Effector memory CD4-positive, alpha-beta T cell (primary cell): ENCODE measurements at places on chromosomes 4 and X.

DNA sequence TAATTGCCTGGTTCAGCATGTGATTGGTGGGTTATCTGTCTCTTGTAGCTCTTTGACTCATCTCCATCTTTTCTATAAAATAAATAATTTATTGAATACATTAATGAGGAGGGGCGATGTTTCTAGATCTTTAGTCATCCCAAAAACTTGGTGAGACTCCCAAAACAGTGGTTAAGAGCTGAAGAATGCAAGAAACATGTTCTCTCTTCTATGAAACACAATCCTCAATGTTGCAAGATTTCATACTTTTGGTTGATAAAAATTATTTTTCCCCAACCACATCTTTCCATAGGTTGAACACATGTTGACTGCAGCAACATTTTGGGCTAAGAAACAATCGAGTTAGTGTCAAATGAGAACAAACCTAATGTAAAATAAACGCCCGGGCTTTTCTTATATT, 1.2 kb upstream of the TMEM47 start:
- DNase-seq: no peak

GRCh38 chrX:65745427-65745826, 78.0 kb downstream of the MSN start:
- DNase-seq: no peak

DNA sequence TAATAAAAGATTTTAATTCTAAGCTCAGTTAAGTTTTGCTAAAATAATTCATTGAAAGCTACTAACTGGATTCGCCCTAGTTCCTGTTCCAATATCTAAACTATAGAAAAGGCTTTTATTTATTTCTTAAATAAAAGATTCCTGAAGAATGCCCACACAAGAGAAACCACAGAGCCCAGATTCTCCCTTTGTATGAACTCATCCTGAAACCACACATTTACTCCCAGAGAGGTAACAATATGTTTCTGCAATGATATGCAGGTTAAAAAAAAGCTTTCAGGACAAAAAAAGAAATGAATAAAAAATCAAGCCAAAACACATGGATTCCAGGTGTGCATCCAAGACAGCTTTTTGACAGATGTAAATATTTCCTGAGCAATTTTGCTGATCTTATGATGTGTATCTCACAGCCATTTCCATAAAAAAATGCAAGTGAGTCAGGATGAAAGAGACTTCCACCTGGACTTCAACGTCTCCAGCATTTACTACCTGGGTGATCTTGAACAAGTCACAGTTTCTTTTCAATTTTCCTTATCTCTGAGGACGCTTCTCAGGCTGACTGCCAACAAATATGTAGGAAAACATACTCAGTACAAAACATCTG, 234.4 kb upstream of the FAT1 start:
- DNase-seq: no peak

GRCh38 chr4:153440475-153440874, 25.7 kb upstream of the TMEM131L start:
- no peak for DNase-seq

DNA sequence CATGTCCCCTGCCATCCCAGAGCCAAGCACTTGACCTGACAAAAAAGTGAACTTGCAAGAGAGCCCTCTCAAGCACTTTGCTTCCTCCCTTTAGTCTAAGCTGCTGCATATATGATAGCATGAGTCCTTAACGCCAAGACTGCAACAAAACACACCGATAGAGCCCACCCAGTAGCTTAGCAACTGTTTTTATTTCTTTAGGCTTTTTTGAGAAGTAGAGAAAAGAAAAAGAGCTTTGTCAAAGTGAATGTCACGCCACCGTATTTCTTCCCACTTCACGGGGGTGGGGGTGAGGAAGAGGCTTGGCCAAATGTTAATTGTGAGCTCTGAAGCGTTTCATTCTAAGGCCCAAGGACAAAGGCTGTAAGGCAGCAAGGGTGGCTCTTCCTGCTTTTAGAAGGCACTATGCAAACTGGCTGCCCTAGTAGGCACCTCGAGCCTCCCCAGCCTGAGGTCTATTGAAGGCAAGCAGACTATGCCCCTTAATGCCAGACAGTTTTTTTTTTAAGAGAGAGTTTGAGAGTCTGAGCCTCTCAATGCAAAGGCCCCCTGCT, 138.6 kb downstream of the HS6ST2 start:
- DNase-seq: no peak

- DNase-seq: no peak
These were observed 200.5 kb downstream of the INPP4B start for GRCh38 chr4:142645475-142646108.

- DNase-seq: no peak
These were observed 256.4 kb upstream of the GRID2 start for GRCh38 chr4:92047209-92047875.

DNA sequence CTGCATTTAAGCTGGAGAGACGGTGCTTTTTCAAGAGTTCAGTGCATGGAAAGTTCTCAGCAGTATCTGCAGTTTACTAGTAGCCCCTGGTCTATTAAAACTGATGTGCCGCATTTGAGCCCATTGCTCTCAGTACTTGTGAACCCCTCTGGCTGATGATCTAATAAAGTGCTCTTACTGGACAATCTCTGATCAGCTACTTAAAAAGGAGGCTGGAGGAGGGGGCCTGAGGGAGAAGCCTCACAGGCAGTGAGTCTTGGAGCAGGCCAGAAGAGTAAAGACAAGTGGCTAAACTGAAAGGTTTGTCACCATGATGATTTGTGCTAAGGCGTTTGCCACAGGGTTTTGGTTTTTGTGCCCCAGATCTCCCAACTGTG, 138.5 kb downstream of the ARX start:
- DNase-seq: no peak

DNA sequence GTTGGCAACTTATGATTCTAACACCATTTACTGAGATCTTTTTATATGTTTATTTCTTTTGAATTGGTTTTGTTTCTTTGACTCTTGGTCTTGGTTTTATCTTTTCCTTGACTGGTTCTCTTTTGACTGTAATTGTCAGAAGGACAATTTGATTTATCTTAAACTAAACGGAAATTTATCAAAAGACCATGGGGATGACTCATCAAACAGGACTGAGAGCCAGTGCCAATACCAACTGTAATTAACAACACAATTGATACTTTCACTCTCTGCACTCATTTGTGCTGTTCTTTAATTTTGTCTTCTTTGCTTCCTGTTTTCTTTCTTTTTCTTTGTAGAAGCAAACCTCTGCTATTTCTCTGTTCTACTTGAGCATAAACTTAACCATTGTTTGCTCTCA, 776.8 kb downstream of the CCSER1 start:
- no peak for DNase-seq

DNA sequence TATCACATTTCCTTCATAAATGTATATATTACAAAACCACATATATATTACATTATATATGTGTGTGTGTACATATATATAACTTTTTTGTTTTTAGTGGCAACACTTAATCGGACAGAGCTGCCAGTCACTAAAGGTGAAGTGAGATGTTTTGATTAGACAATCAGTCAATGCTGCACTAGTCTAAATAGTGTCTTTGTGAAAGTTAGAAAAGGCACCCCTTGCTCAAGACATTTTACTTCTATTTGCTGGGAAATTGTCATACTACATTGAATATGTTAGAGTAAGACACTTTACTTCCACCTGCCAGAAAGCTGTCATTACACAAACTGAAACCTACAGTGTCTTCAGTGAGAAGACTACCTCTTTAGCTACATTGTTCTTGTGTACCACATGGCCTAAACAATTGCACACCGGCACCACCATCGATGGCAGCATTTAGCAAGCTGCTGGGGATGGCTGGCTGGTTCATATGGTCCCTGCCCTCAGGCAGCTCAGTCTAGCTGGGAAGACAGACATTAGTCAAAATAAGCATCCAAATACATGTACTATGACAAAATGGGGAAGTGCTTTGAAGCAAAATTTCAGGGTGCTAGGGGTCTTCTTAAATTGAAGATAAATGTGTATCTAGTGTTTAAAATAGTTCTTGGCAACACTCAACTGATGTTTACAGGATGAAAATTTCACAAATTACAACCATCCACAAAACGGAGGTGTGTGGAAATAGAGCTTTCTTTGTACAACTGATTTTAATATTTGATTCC, 148.1 kb upstream of the GATB start:
- no peak for DNase-seq

- no peak for DNase-seq
These were observed 66.1 kb upstream of the ENPP6 start for GRCh38 chr4:184283659-184284335.

- DNase-seq: no peak
These were observed 542 bp upstream of the KLF8 start for GRCh38 chrX:56231537-56232090.

GRCh38 chr4:87228262-87228860, 7.9 kb upstream of the KLHL8 start:
- DNase-seq: no peak

DNA sequence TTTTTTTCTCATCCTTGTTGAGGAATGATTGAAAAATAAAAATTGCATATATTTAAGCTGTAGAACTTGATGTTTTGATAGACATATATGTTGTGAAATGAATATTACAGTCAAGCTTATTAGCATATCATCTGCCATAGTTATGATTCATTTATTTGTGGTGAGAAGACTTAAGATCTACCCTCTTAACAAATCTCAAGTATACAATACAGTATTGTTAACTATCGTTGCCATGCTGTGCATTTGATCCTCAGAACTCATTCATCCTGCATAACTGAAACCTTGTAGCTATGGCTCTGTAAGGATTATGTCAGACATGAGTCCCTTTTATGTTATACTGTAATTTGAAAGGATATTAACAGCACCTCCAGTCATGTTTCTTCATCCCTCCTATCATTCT, 2045.3 kb downstream of the ARAP2 start:
- no peak for DNase-seq

DNA sequence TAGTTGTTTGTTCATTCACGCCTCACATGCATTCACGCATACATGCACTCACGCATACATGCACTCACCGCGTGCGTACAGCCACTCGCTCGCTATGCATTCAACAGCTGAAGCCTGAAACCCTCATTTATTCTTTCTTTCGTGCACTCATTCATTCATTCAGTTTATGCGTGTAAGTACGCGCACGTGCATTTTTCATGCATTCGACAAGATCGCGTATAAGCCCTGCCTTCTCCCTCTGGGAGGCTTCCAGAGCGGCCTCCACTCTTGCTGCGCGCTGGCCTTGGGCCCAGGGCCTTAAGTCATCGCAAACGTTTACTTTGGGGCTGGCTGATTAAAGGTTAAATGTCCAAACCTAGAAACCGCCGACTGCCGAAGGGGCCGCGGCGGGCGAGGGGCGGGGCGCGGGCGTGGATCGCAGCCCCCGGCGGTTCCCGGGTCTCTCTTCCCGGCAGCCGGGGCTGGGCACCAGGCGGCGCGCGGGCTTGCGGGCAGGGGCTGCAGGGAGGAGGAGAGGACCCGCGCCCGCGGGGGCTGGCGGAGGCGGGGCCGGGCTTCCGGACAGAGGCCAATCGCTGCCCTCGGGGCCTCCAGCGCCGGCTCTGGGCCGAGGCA, at the start of gene GYG2:
Gene GYG2, plus strand, starts transcription at position 587 of the 615 bp plus-strand sequence. CDS start 1,259 bp downstream, outside the sequence.
- DNase-seq: no peak
